ENCODE measurements at places on chromosomes 4 and X.
A peak's percentile ranks its signal among the peaks of the same experiment; 100 is the strongest.

GRCh38 chr4:2083826-2084160 lies 24.7 kb downstream of the NAT8L start:
- DNase-seq, result no peak

DNA sequence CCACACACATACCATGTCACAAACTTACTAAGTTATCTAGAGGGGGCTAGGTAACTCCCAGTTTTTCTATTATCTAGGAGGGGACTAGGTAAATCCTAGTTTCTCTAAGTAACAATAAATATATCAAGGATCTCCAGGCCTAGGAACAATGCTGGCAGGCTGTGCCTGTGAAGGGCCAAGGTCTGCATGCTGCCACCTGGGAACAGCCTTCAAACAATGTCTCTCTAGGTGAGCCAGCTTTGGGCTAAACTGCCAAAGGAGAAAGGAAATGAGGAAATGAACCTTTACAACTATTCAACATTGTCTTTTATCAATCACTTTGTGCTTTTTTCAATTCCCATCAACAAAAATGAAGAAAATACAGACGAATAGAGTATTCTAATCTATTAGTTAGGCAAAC lies 23.2 kb downstream of the NAF1 start:
- DNase-seq, result no peak

DNA sequence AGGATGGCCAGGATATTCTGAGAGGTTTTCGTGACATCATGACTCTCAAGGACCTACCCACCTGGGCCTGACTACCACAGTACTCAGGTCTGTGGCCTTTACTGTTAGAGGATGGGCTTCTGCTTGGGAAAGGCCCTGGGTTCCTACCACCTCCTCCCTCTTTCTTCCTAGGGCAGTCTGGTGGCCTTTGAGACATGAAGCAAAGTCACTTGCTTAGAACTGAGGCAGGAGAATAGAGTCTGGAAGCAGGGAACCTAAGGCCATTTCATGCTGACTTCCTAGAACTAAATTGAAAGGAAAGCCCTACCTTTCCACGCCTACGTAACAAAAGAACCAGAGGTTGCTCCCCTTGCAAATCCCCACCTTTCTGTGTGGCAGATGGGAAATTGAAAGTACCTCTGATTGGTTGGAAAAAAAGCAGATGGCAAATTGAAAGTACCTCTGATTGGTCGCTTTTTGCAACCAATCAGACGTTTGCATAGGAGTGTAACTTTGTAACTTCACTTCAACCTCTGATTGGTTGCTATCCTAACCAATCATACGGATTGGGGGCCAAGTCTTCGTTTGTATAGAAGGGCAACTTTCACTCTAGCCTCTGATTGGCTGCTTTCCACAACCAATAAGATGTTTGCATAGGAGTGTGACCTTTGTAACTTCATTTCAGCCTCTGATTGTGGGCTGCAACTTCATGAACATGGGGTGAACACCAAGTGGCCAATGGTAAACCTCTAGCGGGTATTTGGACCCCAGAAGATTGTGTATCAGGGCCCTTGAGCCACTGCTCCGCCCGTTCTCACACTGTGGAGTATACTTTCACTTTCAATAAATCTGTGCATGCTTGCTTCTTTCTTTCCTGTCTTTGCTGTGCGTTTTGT lies 9.9 kb upstream of the AKAP14 start:
- DNase-seq, result no peak

DNA sequence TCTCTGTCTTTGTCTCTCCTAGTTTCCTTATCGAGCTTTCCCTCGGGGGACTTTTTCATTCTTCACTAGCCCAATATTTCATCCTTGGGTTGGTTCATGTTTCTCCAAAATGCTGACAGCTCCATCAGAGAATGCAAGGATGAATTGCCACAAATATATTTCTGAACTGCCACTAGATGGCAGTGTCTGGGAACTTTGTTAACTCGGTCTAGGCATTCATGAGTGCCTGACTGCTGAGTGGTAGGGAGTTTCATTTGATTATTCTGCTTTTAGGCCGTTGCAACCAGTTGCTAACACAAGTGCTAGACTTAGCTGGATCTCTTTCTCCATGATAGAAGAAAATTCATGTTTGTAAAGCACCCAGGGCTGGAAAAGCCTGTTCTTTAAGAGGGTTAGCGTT lies 73.5 kb upstream of the RAP2C start:
- DNase-seq, result peak; percentile 19

DNA sequence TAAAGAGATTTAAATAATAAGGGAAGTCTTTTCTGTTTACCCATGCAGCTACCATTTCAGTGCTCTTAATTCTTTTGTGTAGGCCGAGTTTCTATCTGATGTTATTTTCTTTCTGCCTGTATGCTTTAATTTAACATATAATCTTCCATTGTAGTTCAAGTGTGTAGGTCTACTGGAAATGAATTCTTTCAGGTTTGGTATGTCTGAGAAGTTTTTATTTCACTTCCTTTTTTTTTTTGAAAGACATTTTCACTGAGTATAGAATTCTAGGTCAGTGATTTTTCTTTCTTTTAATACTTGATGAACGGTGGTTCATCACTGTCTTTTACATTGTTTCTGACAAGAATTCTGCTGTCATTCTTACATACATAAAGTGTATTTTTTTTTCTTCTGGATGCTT lies 42.1 kb downstream of the VAMP7 start:
- DNase-seq, result no peak
